RCC 7860 (cell line): ENCODE measurements at places on chromosomes 11 and 22.

DNA sequence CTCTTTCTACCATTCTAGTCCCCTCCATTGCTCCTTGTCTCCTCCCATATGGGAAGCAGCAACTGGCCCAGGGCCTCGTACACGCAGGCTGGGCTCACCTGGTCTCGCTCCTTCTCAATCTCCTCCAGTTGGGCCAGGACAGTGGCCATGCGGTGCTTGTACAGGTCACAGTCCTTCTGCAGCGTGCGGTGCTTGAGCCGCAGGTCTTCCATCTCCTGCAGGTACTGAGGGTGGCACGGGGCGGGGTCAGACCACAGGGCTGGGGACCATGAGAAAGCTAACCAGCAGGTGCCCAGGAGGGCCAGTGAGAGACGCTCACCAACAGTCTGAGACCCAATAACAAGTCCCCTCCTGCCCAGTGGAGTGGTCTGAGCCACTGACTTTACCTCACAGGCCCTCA lies 11.5 kb downstream of the CARD10 start:
- DNase-seq, result no peak

GRCh38 chr11:121553806-121554205 lies 101.0 kb upstream of the SORL1-AS1 start:
- DNase-seq, result no peak

DNA sequence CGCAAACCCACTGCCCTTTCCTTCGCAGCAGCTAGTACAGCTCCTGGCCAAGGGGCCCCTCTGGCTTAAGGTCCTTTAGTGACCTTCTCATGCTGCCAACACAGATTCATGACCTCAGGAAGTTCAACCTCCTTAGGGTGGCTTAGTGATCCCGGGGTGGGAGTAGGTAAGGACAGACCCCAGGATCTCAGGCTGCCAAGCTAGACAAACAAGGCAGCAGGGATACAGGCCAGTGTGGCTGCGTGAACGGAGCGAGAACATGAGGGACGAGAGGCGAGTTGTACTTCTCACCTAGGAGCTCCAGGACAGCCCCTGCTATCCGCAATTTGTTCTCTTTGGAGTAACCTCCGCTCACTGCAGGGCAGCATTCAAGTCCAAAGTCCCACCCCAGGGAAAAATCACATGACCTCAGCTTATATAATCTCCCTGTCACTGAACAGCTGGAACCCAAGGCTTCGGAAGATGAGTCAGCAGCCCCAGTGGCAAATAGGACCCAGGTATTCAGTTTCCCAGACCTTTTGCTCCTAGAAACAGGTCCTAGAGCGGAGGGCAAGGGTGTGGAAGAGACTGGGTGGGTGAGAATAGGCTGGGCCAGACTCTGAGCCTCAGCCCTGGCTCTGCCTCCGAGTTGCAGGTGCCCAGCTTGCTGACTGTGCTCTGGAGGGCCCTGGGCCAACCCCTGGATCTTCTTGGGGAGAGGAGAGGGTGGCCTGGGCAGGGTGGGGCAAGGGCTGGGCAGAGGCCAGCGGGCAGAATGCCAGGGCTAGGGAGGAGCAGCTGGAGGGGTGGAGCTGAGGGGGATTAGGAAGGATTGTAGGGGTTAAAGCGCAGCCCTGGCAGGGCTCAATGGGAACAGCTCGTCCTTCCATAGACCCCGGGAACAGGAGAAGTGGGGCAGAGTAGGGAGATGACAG lies 13.1 kb downstream of the USP2 start:
- peak; percentile 32 for DNase-seq

DNA sequence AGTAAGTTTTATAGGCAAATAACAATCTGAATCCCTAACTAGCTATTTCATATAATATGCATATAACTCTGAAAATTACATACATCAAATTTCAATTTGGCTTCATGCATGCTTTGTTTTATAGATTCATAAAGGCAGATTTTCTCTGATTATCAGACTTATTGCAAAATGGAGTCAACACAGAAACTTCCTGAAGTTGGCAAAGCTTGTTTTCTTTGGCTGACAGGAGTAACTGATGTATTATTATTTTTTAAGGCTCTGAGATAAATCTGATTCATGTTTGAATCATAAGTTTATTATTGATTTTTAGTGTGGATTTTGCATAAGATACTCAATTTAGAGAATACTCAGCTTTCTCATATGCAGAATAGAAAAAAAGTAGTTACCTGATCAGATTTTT lies 356.3 kb upstream of the CCDC90B start:
- DNase-seq, result no peak

DNA sequence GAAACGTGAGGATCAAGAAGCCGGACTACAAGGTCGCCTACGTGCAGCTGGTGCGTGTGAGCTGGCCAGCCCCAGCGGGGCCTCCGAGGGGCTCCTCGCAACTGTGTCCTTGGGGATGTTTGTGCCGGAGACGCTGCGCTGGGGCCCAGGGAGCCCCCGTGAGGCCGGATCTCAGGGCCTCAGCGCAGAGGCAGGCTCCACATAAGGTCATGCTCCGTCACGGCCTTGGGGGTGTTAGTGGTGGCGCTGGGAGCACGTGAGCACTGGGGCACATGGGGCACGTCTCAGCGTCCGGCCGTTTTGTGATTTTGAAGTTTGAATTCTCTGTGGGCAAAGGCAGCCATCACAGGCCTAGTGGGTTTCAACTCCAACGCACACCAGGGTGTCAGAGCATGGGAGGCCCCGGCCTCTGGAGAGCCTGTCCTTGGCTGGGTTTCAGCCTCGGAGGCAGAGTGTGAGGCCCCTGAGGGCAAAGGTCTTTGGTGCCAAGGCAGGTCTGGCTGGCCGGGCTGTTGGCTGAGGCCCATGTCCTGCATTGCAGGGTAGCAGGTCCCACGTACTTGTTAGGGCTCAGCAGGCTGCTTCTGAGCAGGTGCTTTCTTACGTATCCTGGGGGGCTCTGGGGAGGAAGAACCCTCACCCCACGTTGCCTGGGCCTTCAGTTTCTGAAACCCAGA lies 5.8 kb downstream of the MRPL23 start:
- DNase-seq, result no peak

GRCh38 chr11:1870721-1871466 lies 18.0 kb downstream of the LSP1 start:
- DNase-seq, result no peak
